D721Med (cell line): ENCODE measurements at places on chromosomes 6 and 20.

DNA sequence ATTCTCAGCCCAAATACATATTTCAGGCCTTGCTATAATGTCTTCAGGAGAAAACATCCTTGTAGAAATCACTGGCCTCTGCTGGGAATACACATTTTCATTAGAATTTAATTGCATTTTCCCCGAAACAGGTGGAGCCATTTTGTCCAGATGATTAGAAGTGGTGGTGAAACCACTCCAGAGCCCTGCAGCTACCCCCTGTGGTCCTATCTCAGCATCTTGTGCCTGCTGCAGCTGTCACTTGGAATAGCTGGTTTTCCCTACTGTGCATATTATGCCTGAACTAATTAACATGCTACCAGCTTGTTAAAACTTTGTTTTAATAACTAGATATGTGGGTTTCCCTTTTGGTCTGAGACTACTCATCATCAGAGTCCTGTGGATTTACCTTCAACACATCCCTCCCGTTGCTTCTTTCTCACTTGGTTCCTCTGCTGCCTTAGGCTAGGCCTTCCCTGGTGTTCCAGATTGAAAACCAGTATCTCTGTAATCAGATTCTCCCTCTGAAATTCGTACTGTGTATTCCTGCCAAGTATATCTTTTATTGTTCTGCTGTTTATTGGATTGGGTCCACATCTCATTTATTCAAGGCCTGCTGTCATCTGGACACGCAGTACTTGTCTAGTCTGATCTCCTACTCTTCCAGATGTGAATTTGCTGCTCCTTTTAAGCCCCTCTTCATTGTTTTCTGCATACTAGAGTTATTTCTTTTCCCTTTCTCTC lies 15.2 kb downstream of the DNAH8 start:
- no peak for DNase-seq

GRCh38 chr6:95216555-95216954 lies 360.8 kb upstream of the MANEA start:
- DNase-seq = no peak

DNA sequence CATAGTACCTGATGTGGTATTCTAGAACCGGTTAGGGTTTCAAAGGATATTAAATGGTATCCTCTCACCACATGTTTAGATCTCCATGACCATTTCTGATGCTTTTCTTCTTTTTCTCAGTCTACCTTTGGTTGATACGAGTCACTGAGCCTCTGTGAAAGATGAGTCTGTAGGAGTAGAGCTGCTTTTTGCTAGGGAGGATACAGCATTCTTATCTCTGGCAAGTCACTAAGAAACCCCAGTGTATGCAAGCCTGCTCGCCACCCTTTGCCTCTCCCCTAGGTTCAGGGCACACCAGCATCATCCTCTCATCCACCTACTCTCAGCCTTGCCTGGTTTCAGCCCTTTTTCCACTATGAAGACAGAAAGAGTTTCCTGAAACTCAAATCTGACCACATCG lies 89.9 kb downstream of the MTFR2 start:
- no peak for DNase-seq

GRCh38 chr20:21147593-21147992 lies 21.7 kb downstream of the KIZ start:
- no peak for DNase-seq

DNA sequence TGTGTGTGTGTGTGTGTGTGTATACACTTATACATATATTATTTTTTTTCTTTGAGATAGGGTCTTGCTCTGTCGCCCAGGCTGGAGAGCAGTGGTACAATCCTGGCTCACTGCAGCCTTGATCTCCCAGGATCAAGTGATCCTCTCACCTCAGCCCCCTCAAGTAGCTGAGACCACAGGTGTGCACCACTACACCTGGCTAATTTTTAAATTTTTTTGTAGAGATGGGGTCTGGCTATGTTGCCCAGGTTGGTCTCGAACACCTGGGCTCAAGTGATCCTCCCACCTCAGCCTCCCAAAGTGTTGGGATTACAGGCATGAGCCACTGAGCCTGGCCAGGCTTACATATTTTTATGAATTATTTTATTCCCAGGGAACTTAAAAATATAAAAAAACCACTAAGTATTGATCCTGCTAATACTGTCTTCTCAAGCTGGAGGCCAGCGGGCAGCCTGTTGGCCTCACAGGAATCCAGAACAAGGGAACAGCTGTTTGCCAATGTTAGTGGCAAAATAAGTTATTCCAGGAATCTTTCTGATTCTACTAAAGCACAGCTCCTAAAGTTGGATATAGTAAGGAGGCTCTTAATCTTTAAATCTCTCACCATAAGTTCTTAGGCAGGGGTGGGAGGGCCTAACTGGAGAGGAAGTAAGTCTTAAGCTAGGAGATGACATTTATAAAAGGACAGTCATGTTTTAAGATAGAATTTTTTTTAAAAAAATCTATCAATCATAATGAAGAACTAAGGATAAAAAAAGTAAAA lies 135.5 kb upstream of the NUP153 start:
- DNase-seq = no peak

GRCh38 chr20:39910536-39910935 lies 778.5 kb downstream of the MAFB start:
- no peak for DNase-seq

DNA sequence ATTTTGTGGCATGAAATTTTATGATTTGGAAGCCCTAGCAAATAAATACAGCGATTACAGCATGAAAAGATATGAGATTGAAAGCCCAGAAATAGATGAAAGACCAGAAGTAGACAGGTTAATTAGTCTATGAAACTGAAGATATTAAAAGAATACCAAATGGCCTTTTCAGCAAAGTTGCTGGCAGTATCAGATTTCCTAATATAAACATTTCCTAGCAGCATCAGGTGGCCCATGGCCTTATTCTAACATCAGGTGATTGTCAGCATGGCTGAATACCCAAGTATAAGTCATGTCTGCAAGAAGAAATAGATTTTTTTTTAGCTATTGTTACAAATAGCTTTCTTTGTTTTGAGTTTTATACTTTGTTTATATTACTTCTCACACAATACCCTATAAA lies 93.2 kb downstream of the CLVS2 start:
- no peak for DNase-seq

GRCh38 chr6:43096451-43097097 lies 20.5 kb downstream of the PTK7 start:
- no peak for DNase-seq

- DNase-seq = no peak
These were observed 38.4 kb downstream of the WDR27 start for GRCh38 chr6:169663468-169663867.

DNA sequence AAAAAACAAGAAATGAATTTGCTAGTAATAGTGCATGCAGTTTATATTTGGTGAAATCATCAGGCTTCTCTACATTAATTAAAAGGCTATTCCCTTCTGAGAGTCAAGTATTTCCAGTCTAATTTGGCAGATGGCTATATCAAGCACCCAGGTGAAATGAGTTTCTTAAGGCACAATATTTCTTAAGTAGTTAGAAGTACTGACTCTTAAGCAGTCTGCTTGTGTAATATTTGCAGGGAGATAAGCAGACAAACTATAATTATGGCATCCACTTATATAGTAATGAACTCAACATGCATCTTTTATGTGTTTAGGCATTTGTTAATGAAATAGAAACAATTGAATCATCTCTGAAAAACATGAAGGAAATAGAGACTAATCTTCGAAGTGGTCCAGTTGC lies 189.2 kb downstream of the UTRN start:
- no peak for DNase-seq

GRCh38 chr6:40307712-40308111 lies 279.5 kb downstream of the LRFN2 start:
- no peak for DNase-seq

DNA sequence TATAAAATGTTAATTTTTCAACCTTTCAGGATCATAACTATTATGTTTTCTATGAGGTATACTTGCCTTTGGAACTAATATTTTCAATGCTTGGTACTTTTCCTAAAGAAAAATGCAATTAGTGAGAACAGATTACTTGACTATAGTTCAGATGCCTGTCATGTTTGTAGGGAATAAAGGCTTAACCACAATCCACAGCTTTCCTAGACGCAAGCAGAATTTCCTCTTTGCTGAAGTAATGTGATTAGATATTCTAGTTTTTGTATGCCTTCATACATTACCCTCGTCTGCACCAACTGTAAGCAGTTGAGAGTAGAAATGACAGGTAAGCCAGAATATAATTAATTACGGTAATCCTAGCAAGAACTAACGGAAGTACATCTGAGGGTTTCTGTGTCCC lies 581.4 kb upstream of the MMS22L start:
- no peak for DNase-seq

DNA sequence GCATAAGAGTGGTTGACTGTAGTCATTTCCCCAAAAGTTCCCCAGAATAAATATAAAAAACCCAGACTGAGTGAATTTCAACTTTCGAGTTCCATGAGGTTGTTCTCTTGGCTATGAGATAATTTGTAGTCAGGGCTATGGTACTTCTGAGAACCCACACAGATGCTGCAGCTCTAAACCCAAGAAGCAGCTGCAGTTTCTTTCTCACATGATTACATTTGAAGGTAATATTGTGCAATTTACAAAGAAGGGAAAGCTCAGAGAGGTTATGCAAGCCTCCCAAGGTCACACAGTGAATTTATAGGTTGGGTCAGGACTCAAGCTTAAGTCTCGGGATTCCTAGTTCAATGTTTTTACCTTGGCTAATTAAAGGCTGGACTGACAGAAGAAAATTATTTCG lies 29.7 kb upstream of the CD93 start:
- no peak for DNase-seq

- no peak for DNase-seq
These were observed 76.0 kb downstream of the THBS2 start for GRCh38 chr6:169177516-169178166.

DNA sequence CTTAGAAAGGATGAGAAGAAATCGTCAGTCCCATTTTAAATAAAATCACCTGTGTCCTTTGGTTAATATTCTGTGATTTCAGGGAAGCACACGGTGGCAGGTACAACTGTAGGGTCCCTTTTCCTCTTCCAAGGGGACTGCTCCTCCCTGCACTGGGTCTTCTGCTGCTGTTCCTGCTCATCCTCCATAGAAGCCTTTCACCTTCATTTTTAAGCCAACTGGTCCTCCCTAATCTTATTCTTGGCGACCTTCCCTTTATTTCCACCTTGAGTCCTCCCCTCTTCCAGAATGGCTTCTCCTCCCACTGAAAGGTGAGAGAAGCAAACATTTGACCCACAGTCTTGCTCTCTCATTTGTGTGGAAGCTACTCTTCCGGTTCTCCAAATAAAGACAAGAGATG lies 4.4 kb upstream of the PRDM1 start:
- DNase-seq = no peak

DNA sequence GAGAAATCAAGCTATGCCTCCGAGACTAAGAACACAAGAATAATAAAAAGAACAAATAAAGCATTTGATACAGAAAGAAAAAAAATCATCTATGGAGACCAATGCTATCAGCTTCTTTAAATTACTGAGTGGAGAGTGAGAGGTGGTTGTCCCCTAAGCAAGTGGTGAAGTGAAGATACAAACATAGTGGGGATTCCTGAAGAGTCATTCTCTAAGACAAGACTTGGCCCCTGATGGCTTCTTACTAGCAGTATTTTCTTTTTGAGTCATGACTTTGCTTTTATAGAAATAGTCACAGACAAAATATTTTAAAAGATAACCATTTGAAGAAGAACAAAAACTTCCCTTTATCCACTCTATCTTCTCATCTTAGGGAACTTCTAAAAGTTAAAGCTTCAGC lies 261.4 kb upstream of the PRDM1 start:
- DNase-seq = no peak

DNA sequence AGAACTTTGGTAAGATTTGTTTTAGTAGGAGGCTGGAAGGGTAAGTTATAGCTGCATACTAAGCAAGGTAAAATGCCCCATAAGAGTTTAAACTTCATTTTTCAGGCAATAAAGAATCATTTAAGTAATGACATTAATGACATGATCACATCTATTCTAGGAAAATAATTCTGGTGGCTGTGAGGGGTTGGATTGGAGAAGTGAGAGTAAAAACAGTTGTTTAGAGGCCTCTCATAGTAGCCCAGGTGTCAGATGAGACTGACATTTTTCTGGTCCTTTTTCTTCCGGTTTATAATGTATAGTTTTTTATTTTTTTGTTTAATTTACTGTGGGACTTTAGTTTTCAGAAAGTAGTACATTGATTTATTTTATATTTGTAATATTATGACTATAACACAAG lies 40.8 kb downstream of the ITCH start:
- no peak for DNase-seq

DNA sequence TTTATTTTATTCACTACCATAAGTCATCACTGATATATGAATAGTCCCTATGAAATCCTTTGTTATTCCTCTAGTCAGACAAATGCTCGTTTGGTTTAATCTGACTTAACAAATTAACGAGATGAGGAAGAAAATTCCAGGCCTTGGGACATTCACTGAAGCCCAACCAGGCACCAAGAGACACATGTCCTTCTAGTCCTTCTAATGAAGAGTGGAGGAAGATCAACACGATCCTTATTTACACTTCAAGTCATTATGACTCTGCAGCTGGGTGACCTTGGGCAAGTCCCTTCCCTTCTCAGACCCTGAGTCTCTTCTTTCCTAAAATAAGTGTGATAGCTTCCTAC lies 117.5 kb downstream of the CEBPB start:
- no peak for DNase-seq

GRCh38 chr6:88785478-88785877 lies 177.9 kb downstream of the RNGTT start:
- DNase-seq = no peak

- DNase-seq = peak; percentile 55
These were observed at the start of gene PPP1R11 for GRCh38 chr6:30066577-30067459. PPP1R11 (plus strand) TSS chr6:30067198; CDS start chr6:30067411, 213 bp downstream.

GRCh38 chr6:127290391-127291265 lies 24.0 kb downstream of the RNF146 start:
- DNase-seq = no peak

DNA sequence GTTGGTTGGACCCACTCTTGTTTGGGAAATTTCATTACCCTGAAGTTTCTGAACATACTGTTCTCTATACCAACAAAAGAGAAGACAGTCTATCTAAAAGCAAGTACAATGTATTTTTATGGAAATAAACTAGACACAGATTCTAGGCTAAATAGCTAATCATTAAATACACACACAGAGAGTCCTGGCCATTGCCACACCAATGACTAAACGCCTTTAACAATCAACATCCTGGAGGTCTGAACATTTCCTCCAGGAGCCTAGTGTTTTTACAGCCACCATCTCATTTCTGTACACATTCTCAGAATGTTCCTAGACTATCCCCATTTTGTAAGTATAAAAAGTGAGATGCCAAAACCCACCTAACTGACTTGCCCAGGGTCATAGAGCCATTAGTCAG lies 141.6 kb upstream of the RREB1 start:
- DNase-seq = no peak

DNA sequence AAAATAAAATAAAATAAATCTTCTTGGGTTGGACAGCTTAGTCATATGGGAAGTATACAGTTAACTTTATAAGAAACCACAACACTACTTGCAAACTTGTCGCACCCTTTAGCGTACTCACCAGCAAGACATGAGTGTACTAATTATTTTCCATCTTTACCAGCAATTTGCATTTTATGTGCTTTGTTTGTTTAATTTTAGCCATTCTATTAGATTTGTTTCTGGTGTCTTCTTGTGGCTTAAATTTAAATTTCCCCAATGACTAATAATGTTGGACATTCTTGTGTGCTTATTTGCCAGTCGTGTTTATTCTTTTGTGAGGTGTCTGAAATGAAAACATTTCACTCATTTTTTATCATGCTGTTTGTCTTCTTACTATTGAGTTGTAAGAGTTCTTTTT lies 1172.2 kb upstream of the CITED2 start:
- DNase-seq = no peak
